AG09309 (cell line): ENCODE measurements at places on chromosomes 7 and 10.
A peak's percentile ranks its signal among the peaks of the same experiment; 100 is the strongest.

DNA sequence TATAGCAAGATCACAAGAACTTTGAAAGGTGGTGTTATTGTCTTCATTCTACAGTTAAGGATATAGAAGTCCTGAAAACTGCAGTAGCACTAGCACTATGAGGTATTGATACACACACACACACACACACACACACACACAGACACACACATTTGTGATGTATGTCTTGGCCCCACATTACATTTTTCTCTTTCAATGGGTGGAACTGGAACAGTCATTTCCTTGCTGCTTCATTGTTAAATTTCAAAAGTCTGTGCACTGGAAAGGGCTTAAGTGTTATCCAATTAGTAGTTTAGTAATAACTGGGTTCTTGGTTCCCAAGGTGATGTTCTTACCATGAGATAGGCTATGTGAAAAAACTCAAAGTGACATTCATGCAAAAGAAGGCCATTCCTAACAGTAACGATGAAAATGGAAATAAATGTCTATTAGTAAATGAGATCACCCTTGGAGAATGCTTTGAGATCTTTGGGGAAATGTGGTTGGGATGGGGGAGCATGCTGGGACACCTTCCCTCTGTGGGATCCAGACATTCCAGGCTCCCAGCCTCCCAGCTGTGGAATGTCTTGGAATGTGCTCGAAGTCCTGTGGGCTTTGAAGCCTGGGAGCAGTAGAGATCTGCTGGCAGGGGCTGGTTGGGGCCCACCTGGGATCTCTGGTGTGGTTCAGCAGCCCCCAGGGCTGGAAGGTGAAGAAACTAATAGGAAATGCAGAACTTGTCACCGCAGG, 37.4 kb upstream of the CALD1 start:
- peak; percentile 80 for DNase-seq

GRCh38 chr10:62424026-62424425, 49.9 kb downstream of the ZNF365 start:
- no peak for DNase-seq

DNA sequence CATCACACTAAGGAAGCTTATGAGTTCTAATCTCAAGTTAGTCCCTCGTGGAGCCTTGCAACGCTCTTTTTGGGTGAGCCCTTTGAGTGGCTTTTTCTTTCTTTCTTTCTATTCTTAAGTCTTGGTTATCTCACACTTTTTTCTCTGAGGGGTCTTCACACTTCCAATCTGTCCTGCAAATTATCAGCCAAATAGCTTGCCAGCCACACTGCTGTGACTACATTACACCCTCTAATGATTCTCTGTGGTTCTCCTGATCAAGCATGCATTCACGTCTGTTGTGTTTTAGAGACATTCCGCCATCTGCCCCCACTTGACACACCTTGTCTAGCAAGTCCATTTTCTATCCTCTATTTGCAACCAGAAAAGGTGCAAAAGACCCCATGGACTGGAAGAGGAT, 340.2 kb downstream of the THSD7A start:
- DNase-seq = no peak

- no peak for DNase-seq
These were observed 277.4 kb upstream of the LYZL1 start for GRCh38 chr10:29011516-29011915.

GRCh38 chr7:4758791-4759190, 16.6 kb upstream of the AP5Z1 start:
- DNase-seq = no peak

DNA sequence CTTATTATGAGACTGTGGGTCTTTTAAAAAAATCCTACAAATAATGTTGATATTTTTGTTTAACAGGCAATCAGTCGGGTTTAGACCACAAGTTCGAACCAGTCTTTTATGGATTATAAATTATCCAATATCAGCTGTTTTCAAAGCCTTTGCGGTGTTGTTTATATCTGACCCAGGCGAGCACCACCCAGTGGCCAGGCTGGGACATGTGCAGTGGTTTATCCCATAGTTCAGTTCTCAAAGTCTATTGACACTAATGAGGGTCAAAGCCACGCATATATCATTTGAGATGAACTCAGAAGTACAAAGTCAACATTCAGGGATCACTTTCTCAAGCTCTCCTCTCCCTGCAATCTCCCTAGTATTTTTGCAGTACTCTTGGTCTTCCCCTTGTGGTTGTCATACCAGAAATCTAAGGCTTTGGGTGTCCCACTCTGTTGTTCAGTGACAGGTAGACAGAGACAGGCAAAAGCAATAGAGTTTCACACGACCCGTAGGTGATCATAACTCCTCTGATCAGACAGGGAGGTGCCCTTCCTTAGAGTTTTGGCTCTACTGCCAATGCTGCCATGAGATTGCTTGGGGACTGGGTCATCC, 117.4 kb upstream of the POM121L12 start:
- DNase-seq = no peak

- no peak for DNase-seq
These were observed 35.0 kb downstream of the ZFAND2A start for GRCh38 chr7:1124816-1125602.

GRCh38 chr7:8305625-8306388, 43.8 kb upstream of the ICA1 start:
- DNase-seq = no peak

DNA sequence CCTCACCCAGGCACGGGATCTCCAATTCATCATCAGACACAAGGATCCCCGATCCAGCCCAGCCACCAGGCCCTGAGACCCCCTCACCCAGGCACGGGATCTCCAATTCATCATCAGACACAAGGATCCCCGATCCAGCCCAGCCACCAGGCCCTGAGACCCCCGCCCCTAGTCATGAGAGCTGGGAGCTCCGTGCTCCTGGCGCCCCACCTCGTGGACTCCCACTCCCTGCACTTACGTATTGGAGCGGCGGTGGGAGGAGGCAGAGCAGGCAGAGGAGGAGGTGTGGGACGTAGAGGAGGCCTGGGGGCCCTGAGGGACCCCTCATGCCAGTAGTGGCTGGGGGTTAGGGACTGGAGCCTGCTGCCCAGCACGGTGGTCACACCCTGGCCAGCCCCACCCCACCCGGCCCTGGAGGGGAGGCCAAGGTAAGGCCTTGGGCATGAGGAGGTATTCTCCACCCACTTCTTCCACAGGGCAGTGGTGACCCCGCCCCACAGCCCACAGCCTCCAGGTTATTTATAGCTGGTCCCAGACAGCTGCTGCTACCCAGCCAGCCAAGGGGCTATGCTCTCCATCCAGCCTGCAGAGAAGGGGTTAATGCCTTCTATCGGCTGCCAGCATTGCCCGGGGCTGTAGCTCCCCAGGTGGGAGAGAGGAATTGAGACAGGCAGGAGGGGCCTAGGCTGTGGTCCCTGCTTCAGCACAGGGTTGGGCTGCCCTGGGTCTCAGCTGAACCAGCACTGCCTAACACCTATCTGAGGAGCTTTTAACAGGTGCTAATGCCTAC, 17.6 kb upstream of the CRHR2 start:
- DNase-seq = no peak

DNA sequence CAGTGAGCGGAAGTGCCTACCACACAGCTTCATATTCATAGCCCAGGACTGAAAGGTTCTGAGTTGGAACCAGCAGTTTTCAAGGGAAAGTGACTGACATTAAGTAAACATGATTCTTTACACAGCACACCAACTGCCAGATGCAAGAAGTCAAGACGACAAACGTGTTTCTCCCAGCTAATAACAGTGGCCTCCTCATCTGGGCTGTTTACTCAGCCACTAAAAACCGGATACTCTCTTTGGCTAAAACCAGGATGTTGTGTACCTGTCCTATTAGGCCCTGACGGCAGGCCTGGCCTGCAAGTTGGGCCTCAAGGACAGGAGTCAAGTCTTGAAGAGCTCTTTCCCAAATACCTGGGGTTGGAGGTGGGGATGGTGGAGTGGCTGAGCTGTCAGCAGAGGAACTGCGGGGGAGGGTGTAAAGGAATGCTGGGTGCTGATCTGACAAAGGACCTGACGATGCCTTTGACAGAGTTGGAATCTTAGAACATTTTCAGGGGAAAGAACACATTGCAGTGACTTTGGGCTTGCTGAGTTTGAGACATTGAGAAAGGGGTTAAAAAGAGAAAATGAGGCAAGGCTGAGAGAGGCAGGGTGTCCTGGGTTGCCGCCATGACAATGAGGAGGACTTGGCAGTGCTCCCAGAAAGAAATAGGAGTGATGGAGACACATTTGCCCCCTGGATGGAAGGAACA, 57.7 kb downstream of the STEAP1B start:
- no peak for DNase-seq

- peak; percentile 70 for DNase-seq
These were observed 170.1 kb downstream of the ARHGAP12 start for GRCh38 chr10:31758495-31758894.

DNA sequence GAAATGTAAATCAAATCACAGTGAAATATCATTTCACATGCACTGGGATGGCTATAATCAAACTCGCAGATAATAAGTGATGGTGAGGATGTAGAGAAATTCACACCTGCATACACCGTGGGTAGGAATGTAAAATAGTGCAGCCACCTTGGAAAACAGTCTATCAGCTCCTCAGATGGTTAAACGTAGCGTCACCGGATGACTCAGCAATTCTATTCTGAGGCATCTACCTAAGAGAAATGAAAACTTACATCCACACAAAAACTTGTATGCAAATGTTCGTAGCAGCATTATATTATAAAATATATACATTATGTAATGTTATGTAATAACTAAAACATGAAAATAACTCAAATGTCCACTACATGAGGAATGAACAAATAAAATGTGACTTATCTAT, 38.9 kb downstream of the SH3PXD2A start:
- no peak for DNase-seq

GRCh38 chr10:95341716-95342130, 50.9 kb upstream of the PDLIM1 start:
- peak; percentile 27 for DNase-seq

GRCh38 chr10:78462176-78462575, 428.5 kb downstream of the RPS24 start:
- DNase-seq = no peak

- DNase-seq = no peak
These were observed 140.9 kb downstream of the CXCL12 start for GRCh38 chr10:44243851-44244510.

DNA sequence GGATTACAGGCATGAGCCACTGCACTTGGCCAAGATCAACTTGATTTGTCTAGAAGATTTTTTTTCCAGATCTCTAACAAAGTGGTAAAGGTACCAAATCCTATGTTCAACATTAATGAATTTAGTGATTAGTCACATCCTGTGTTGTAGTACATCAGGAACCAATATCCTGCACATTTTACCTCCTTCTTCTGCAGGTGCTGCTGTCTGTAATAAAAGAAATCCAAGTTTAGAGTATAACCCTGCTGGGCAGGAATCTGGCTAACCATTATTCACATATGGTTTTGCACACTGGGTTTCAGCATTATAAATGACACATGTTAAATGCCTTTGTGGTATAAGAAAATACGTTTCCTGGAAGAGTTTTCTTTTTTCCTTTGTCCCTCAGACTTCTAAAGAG, 10.8 kb downstream of the PARD3 start:
- no peak for DNase-seq

DNA sequence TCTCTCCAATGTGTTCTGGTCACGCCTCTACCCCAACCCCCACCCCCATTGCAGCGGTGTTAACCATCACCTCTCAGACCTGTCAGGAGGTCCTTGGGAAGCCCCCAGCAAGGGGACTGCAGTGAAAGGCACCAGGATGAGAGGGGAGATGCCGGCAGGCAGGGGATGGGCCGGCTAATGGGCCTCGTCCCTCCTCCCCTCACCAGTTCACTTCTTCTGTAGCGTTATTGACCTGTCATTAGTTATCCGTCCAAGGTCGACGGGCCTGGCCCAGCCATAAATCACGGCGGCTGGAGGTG, 18.8 kb downstream of the POLL start:
- no peak for DNase-seq

- no peak for DNase-seq
These were observed 12.6 kb downstream of the HOXA4 start for GRCh38 chr7:27117887-27118491.

- DNase-seq = no peak
These were observed 66.0 kb upstream of the DOCK1 start for GRCh38 chr10:126839094-126839761.

- no peak for DNase-seq
These were observed 186.9 kb downstream of the PTPRN2 start for GRCh38 chr7:158400601-158401225.

DNA sequence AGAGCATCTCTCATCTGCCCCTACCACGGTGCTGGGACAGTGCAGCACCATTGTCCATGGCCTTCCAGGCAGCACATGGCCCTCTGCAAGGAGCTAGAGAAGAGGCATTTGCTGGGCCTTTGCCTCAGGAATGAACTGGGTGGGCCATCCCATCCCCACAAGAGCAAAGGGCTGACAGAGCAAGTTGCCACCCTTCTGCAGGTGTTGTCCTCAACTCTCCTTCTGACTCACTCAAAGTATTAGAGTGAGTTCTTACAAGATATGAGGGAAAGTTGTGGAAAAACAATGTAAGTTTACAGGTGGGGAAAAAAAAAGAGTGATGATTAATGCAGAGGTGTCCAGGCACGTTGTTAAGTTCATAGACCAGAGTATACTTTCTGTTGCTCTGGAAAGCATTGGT, 261.2 kb downstream of the SKIDA1 start:
- DNase-seq = no peak

DNA sequence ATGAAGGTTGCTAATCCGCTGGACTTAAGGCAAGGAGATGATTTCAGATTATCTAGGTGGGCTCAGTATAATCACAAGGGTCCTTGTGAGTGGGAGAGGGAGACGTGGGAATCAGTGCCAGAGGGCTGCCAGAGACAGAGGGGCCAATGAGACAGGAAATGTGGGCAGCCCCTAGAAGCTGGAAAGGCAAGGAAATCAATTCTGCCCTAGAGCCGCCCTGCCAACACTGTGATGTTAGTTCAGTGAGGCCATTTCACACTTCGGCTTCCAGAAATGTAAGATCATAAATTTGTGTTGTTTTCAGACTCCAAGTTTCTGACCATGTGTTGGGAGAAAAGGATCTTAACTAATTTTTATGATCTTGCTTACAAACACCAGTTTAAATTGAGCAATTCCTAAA, 3.6 kb upstream of the GPNMB start:
- DNase-seq = no peak

- DNase-seq = no peak
These were observed 14.8 kb downstream of the CYP3A7 start for GRCh38 chr7:99719996-99720769.

GRCh38 chr10:24851629-24852028, 100.8 kb downstream of the PRTFDC1 start:
- no peak for DNase-seq

GRCh38 chr10:107152087-107152486, 12.4 kb downstream of the SORCS1 start:
- DNase-seq = no peak

GRCh38 chr7:21367537-21367936, 60.3 kb upstream of the SP4 start:
- no peak for DNase-seq

GRCh38 chr10:59580026-59580863, 129.4 kb downstream of the SLC16A9 start:
- DNase-seq = peak; percentile 11
